Cortex of kidney (tissue), 1 donor: ENCODE measurements at places on chromosomes 7 and 10.

GRCh38 chr10:27564398-27564797 lies 60.3 kb downstream of the RAB18 start:
- DNase-seq: no peak

GRCh38 chr7:3206771-3207191 lies 94.3 kb upstream of the SDK1 start:
- DNase-seq: no peak

DNA sequence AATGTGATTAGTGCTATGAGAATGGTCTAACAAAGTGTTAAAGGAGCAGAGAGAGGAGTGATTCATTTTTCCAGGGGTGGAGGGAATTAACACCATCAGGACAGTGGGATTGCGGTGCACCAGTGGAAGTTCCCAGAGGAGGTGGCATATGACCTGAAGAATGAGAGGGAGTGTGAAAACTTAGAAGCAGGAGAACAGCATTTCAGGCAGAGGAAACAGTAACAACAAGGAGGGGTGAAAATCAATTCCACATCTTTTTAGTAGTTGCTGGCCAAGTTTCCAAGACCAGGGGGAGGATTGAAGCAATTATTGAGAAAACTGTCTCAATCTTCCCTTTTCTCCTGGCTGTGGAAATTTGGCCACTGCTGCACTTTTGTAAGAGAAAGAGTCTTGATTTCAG lies 23.7 kb upstream of the CCDC172 start:
- no peak for DNase-seq

DNA sequence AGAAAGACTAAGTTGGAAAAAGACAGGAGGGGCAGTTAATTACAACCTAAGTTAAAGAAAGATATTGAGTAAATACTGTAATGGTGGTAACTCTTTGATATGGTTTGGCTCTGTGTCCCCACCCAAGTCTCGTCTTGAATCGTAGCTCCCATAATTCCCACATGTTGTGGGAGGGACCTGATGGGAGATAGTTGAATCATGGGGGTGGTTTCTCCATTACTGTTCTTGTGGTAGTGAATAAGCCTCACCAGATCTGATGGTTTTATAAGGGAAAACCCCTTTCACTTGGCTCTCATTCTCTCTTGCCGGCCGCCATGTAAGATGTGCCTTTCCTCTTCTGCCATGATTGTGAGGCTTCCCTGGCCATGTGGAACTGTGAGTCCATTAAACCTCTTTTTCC lies 143.8 kb downstream of the GRK5 start:
- no peak for DNase-seq

- DNase-seq: no peak
Measured at GRCh38 chr10:97129666-97130065, 56.1 kb downstream of the SLIT1 start.

DNA sequence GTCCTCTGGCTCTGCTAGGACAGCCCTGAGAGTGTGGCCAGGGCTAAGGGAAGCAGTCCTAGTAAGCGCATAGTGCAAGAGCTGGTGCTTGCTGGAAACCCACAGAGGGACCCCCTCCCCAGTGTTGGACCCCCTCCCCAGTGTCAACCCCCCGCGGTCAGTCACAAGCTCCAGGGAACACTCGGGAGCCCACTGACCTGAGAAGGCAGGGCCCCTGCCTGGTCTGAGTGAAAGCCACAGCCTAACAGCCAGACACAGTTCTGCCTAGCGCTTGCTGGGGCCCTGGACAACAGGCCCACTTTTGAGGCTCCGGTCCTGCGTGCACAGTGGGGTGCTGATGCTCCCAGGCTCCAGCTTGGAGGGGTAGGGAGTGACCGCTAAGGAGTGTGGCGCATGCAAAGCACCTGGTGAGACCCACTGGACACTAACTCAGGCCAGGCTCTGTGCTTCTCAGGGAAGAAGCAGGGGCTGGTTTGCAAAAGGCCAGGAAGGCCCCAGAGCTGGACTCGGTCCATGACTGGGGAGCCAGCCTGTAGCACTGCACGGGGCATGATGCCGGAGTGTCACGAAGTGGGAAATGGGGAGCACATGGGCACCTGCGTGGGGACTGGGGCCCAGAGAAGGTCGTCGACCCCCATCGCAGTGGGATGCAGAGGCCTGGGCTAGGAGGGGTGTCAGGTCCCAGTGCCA lies 175.8 kb upstream of the PPP2R2D start:
- no peak for DNase-seq

DNA sequence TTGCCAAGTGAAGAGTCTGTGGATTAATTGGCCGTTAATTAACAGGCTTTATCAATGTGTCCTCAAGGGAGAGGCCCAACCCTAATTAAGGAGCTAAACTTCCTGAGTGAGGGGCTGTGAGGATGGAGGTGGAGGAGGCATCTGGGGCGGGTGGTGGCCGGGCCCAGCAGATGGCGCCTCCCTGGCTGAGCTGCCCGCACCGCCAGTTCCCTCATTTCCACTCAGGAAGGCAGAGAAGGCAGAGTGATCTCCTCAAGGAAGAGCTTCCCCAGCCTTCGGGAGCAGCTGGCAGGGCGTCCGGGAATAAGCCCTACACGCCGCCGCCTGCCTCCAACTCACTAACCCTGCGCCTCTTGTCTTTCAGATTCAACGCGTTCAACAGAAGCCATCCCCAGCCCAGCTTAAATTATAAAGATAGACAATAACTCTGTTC lies 112.2 kb downstream of the CYTH3 start:
- no peak for DNase-seq
